ENCODE measurements at places on chromosomes 5 and 9. TPM values are rescaled to one million over a fixed set of nuclear protein-coding genes. Genes with fewer than 3 reads are reported as not detected.

The CARD9 gene
- polyA plus RNA-seq: 1.2 TPM

GRCh38 chr5:84411832-84412605 lies 27.3 kb upstream of the EDIL3 start:
- no peak for DNase-seq

DNA sequence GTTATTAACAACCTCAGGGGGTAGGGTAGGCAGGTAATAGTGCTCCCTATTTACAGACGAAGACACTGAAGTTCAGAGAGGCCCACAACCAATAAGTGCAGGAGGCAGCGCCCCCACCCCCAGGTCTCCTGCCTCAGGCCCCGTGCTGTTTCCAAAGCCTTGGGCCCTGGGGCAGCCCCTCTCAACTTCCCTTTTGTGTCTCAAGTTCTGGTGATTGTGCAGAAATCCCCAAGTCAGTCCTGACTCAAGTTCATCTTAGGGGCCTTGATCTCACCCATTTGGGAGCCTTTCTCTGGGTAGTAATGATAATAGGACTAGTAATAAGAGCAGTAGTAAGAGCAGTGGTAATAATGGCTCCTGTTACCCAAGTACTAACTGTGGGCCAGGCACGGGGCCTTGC lies 35.5 kb upstream of the ASS1 start:
- no peak for DNase-seq

DNA sequence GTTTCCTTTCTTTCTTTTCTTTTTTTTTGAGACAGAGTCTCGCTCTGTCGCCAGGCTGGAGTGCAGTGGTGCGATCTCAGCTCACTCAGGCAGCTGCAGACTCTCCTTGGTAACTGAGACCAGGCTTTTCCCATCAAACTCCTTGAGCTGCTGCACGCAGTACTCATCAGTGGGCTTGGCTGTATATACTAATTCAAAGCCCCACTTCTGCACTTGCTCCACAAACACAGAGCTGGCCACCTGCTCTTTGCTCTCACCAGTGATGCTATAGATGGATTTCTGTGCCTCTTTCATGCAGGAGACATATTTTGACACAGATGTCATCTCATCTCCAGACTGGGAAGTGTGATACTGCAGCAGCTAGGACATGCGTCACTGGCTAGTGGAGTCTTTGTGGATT lies 252.7 kb downstream of the AP3B1 start:
- no peak for DNase-seq

GRCh38 chr5:1508659-1509290 lies 15.0 kb downstream of the LPCAT1 start:
- DNase-seq: no peak

The LCN9 gene
- not detected for polyA plus RNA-seq

DNA sequence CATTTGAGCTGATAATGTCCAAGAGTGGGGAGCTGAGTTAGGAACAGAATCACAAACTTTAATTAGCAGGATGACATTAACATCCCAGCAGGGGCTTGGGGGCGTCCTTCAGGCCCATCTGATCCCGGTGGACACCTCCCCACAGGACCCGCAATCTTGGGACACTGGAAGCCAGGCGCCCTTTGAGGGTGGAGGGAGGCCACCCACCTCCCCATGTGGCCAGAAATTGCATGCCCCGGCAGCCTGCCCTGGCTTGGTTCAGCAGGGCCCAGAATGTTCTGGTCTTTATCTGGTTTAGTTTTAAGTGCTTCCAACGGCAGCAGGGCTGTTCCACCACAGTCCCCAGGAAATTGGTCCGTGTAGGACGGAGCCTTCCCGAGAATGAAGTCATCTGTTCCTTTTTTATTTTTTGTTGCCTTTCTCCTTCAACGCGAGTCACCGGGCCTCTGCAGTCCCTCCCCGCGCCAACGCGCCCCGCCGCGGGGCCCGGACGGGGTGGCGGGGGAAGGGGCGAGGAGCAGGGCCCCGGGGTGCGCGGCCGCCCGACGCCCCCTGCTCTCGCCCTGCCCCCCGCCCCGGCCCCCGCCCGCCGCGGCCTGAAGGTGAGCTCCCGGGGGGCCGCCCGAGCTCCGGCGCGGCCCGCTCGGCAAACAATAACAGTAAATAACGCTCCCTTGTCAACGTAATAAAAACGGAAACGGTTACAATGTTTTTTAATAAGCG lies 207.9 kb downstream of the C9orf50 start:
- peak; percentile 93 for DNase-seq

GRCh38 chr9:132798817-132799790 lies 79.0 kb downstream of the AK8 start:
- no peak for DNase-seq

The C9orf153 gene
- 0.18 TPM for polyA plus RNA-seq

DNA sequence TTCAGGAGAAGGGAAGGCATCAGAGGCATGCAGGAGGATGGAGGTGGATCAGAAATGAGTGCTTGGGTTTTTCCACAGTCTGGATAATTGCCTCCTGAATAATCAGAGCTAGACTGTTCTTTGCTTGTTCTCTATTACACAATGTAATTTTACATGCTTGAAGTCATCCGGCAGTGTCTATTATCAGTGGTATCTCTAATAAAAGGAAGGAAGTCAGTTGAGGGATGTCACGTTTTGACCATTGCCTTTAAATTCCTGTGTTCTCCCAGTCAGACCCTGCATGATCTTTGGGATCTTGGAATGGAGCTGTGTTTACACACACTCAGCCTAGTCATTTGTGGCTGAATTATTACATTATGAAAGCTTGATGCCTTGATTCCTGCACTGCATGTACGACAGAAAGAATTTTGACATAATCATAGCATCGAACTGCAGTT lies 91.0 kb downstream of the PDE8B start:
- peak; percentile 52 for DNase-seq

The PCDHGA10 gene
- polyA plus RNA-seq: 1.6 TPM

- no peak for DNase-seq
Observed at GRCh38 chr9:123234853-123235252, 33.5 kb downstream of the STRBP start.

- no peak for DNase-seq
Observed at GRCh38 chr5:96903300-96903699, 27.0 kb downstream of the ERAP2 start.

DNA sequence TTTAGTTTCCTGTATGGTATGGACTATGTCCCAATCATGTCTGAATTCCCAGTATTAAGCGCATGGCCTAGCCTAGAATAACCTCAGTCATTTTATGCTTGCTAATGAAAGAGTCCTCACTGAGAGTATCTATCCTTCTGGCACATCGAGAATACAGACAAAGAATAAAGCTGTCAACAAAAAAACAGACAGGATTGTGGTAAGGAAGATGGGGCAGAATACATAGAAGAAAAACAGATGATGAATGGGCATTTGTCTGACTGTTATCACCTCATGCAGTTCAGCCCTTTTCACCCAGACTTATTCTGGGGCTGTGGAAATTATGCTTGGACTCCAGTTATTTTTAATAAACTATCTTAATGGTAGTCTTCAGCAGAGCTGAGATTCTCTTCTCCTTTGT lies 363.8 kb upstream of the TNC start:
- no peak for DNase-seq

- DNase-seq: no peak
Observed at GRCh38 chr9:88927510-88927909, 63.8 kb upstream of the S1PR3 start.

The NDUFA8 gene
- polyA plus RNA-seq: 67.7 TPM

DNA sequence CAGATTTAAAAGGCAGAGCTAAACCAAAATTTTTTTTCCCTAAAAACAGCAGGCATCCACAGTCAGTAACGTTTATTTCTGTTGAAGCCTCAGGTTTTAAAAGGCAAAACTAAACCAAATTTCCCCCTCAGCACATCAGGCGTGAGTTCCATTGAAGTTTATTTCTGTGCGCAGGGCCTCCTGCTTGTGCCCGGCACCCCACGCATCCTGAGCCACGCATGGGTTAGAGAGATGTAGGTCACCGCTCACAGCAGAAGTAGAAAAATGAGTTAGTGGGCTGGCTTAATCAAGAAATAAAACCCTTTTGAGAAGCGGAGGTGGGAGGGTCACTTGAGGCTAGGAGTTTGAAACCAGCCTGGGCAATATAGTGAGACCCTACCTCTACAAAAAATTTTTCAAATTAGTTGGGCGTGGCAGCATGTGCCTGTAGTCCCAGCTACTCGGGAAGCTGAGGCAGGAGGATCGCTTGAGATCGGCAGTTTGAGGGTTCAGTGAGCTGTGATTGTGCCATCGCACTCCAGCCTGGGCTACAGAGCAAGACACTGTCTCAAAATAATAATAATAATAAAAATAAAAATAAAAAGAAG lies 75.6 kb upstream of the SPIN1 start:
- no peak for DNase-seq

- DNase-seq: no peak
Observed at GRCh38 chr9:105245029-105245890, 809 bp downstream of the SLC44A1 start.

The SLC22A4 gene
- 5.2 TPM for polyA plus RNA-seq

The DOCK2 gene
- 3.9 TPM for polyA plus RNA-seq

DNA sequence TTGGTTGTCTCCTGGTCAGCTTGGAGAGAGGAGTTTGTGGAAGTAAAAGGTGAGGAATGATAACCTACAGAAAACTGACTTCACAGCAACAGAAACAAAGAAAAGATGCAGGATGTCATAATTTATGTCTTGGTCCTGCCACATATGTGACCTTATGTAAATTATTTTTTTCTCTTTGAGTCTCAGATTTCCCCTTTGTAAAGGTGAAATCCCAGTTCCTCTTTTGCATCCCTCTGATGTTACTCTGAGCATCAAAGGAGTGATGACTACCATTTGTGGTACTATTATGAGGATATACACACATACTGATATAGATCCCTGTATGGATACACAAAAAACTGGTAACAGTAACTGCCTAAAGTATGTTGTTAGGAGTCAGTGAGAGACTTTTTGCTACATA lies 1.4 kb upstream of the THG1L start:
- no peak for DNase-seq

- no peak for DNase-seq
Observed at GRCh38 chr5:80230269-80230992, 25.4 kb downstream of the SERINC5 start.

DNA sequence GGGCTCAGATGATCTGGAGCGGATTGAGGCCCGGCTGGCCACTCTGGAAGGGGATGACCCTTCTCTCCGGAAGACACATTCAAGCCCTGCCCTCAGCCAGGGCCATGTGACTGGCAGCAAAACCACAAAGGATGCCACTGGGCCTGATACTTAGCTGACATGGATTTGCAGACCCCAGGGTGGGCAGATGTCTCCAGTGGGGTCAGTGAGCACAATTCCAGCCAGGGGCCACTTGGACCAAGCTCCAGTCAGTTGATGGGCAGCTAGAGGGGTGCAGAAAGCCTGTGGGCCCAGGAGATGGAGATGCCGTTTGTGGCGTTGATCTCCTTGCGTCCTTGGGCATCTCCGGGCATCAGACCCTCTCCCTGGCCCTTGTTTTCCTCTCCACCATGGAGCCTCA lies 46.7 kb downstream of the PSD2 start:
- DNase-seq: no peak

The TMEM171 gene
- polyA plus RNA-seq: 0.99 TPM

GRCh38 chr5:40882291-40882690 lies 27.0 kb upstream of the C7 start:
- DNase-seq: no peak

The ITK gene
- 0.49 TPM for polyA plus RNA-seq

The PLAC8L1 gene
- 0.68 TPM for polyA plus RNA-seq

GRCh38 chr5:61569353-61569752 lies 237.3 kb downstream of the ZSWIM6 start:
- no peak for DNase-seq

DNA sequence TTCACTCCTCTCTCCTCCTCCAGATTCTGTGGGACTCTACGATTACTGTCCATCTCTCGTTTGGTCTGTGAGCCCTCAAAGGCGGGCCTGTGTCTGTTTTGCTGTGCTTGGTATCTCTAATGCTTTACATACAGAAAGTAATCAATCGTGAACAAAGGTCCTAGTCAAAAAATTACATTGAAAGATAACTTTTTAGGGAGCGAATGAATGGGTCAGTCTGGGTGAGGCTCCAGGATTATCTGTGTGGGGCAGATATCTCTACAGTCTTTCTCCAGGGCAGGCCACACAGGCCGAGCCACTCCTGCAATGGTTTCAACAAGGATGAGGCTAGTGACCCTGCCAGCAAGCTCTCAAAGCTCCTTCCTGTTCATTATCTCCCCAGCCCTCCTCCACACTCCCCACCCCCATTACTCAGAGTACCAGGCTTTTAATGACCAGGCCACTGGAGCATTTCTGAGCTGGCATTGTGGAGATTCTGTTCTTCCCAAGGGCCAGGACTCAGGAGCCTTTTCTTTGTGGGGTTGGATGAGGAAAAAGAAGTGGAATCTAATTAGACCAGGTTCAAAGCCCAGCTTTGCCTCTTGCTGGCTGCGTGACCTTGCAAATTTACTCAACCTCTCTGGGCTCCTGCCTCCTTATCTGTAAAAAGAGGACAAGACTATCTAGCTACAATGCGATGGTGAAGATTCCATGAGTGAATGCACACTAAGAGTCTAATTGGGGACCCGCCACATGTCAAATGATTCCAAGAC lies 10.2 kb downstream of the CORO2A start:
- DNase-seq: no peak

GRCh38 chr9:104934691-104935500 lies 6.9 kb upstream of the ABCA1 start:
- no peak for DNase-seq

DNA sequence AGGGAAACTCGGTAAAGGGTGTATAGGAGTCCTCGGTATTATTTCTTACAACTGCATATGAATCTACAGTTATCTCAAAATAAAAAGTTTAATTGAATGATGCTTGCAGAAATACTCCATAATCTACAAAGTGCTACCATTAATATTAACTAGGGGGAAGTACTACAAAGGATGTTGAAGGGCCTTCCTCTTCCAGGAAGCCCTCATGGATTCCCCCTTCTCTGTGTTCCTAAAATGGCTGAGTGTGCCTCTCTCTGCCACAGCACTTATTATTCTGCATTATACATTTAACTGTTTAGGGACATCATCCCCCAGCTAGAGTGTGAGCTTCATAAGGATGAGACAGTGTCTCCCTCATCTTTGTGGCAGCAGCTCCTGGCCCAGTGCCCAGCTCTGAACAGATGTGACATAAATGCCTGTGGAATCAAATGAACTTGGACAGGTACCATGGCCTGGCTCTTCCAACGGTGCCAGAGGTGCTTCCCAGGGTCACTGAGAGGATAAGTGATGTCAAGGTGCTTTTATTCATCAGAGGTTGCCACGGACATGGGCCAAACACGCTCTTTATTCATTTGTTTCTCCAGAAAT lies 99.5 kb downstream of the PAX5 start:
- no peak for DNase-seq

The PCDHB4 gene
- polyA plus RNA-seq: 3.0 TPM

The ENHO gene
- polyA plus RNA-seq: 3.1 TPM

DNA sequence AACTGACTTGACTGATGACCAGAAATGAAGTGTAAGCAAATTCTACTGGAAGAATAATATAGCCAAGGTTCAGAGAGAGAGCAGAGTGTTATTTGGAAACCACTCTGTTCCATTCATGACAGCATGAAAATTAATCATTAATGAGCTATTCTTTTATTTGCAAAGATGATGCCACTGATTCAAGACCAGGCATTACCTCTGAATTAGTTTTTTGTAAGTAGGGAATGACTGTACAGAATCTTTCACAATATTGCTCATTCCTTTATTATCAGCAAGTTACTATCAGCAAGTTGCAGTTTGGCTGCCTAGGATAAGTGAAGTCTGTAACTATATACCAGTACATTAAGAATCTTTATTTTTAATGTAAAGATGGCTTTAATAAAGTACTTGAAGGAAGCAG lies 75.1 kb upstream of the RGMB start:
- no peak for DNase-seq

- DNase-seq: peak; percentile 92
Observed at GRCh38 chr9:81558091-81558830, 131.1 kb downstream of the TLE1 start.

Data from muscle of back (tissue), 13 donors.